Fibroblast of lung (primary cell): ENCODE measurements at places on chromosomes 12 and 14.

DNA sequence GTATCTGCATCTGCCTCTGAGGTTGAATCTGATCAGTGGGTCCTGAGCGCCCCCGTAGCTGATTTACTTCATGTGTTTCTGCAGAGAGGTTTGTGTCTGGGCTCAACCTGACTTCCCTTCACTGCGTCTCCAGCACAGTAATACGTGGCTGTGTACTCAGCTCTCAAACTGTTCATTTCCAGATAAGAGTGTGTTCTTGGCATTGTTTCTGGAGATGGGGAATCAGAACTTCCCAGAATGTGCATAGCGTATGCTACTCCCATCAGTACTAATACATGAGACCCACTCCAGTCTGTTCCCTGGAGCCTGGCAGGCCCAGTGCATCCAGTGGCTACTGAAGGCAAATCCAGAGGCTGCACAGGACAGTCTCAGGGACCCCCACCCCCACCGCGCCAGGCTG lies 1297.2 kb downstream of the TMEM121 start:
- DNase-seq = no peak

- no peak for DNase-seq
These were observed 16.9 kb downstream of the WSB2 start for GRCh38 chr12:118044075-118044474.

GRCh38 chr14:72532686-72533454 lies 361.0 kb downstream of the DPF3 start:
- DNase-seq = no peak

DNA sequence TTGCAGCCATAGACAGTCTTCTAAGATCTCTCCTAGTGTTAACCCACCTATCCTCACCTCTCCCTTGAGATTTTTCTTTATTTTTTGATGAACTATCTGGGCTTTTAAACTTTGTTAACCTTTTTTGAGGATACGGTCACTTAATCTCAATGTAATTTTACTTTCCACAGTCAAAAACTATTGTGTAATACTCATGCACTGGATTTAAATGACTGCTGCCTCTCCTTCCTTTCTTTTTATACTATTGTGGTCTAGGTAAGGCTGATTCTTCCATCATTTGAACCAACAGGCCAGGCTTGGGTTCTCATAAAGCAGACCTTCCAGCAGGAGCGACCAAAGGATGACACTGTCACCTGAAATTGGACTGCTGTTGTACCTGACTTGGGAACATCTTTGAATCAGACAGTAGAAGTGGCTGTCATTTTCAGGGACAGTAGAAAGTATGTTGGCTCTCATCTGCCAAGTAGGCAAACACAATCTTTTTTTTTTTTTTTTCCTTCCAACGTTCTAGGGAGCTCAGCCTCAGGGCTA lies 689 bp upstream of the PDE3A start:
- no peak for DNase-seq

- DNase-seq = peak; percentile 42
These were observed 5.0 kb upstream of the RFLNA start for GRCh38 chr12:124289634-124290600.

- no peak for DNase-seq
These were observed 387.8 kb downstream of the SOX5 start for GRCh38 chr12:23561364-23562345.

GRCh38 chr14:65860956-65861611 lies 448.6 kb downstream of the FUT8 start:
- no peak for DNase-seq

DNA sequence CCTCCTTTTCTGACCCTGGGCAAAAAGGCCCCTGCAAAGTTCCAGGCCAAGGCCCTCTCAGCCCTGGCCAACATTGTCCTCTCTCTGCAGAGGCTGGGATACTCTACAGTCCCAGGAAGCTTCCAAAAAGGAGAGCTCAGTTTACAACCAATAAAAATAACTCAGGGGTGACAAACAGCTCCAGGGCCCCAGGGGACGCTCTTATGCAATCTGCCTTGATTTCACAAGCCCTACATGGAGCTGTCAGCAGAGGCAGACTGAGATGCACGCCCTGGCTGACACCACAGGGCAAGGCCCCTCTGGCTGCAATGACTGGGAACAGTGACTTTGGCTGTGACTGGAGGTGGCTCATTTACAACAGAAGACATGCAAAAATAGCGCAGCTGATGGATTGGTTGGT lies 129.0 kb upstream of the MED13L start:
- no peak for DNase-seq

DNA sequence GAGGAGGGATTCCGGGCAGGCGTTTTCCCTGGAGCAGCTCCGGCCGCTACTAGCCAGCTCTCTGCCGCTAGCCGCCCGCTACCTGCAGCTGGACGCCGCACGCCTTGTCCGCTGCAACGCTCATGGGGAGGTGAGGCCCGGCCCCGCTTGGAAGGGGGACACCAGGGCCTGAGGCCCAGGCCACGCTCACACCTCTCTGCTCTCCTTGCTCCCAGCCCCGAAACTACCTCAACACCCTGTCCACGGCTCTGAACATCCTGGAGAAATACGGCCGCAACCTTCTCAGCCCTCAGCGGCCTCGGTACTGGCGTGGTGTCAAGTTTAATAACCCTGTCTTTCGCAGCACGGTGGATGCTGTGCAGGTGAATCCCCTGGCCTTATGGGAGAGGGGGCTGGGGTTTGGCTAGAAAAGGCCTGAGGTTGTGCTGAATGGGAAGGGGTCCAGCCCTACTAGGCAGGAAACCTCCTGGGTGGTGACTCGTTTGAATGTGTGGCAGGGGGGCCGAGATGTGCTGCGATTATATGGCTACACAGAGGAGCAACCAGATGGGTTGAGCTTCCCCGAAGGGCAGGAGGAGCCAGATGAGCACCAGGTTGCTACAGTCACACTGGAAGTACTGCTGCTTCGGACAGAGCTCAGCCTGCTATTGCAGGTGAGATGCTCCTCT lies 597 bp downstream of the RNF31 start:
- no peak for DNase-seq

- DNase-seq = no peak
These were observed 110.7 kb upstream of the SFSWAP start for GRCh38 chr12:131600160-131600532.

DNA sequence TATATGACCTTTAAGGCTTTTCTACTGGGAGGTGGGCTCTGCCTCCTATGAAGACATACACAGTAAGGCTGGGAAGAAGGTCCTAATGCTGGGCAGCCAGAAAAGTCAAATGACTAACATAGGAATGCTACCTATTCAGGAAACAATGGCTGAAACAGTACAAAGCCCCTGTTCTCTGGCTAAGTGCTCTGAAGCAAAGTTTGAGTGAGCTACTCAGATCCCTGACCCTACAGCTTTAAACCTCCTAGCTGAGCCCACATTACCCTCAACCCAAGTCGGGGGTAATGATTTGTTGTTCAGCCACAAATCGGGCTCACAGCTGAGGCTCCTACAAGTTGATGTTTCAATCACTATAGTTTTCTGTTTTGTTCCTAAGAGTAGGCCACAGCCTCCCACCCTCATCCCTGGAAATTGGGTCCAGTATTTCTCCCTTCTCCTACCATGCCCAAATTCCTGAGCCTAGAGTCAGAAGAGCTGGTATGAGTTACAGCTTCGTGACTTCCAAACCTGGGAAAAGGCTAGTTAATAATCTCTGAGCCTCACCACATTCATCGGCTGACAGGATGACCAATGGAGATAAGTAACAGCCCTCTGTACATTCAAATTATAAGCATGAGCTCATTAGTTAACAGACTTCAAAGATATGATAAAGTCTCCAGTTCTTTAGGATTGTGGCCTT lies 46.5 kb downstream of the BTBD7 start:
- DNase-seq = no peak

DNA sequence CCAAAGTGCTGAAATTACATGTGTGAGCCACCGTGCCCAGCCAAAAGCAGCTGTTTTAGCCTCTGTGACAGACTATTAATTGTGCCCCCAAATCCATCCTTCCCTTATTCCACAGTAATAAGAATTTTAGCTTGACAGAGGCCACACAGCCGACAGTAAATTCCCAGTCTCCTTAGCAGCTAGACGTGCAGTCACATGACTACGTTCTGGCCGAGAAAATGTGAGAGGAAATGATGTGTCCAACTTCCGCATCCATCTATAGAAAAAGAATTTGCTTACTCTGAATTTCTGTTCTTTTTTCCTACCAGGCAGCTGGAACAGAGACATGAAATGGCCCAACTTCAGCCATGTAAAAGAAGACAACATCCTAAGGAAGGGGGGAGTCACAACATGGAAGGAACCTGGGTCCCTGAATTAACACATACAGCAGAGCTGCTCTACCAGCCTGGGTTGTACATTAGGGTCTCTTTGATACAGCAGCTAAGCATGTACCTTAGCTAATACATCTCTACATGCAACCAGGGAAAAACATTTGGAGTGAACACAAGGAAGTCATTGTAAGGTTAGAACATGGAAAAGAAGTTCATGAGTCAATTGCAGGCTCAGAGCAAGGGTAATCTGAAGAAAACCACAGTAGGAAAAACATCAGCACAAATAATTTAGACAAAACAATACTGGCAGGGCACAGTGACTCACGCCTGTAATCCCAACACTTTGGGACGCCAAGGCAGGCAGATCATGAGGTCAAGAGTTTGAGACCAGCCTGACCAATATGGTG lies 35.5 kb downstream of the CIT start:
- peak; percentile 4 for DNase-seq

- no peak for DNase-seq
These were observed 10.5 kb downstream of the CELA1 start for GRCh38 chr12:51335931-51336330.

DNA sequence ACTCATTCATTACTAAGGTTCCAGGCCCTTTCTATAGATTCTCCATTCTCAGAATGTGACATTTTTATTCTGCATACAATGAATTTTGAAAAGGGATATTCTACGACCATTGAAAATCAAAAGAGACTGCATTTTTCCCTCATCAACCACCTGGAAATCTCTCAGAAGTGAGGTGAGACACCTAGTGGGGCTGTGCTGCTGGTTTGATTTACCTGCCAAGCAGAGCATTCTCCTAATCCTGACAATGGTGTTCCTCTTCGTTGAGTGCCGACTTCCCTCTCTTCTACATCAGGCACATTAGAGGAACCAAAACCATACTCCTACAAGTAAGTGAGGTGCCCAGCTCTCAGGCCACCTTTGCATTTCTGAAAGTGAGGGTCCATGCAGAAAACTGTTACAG lies 14.9 kb downstream of the CKB start:
- DNase-seq = no peak

GRCh38 chr12:47237751-47238211 lies 158.0 kb upstream of the AMIGO2 start:
- no peak for DNase-seq

GRCh38 chr14:21233457-21234076 lies 35.7 kb downstream of the HNRNPC start:
- peak; percentile 18 for DNase-seq

DNA sequence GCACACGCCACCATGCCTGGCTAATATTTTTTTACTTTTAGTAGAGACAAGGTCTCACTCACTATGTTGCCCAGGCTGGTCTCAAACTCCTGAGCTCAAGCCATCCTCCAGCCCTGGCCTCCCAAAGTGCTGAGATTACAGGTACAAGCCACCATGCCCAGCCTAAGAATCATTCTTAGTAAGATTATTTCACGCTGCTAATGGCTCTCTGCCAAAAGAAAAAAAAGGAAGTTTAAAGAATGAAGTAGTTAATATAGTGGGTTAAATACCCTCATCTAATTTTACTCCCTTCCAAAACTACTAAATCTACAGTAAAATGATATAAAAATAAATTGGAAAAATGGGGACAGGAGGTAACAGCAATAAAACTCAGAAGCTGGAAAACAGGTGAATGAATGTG lies 2.6 kb downstream of the ETFRF1 start:
- DNase-seq = no peak

GRCh38 chr12:75786070-75786469 lies 245.5 kb downstream of the PHLDA1 start:
- DNase-seq = no peak

- no peak for DNase-seq
These were observed 49.3 kb downstream of the KSR2 start for GRCh38 chr12:117919479-117919878.

DNA sequence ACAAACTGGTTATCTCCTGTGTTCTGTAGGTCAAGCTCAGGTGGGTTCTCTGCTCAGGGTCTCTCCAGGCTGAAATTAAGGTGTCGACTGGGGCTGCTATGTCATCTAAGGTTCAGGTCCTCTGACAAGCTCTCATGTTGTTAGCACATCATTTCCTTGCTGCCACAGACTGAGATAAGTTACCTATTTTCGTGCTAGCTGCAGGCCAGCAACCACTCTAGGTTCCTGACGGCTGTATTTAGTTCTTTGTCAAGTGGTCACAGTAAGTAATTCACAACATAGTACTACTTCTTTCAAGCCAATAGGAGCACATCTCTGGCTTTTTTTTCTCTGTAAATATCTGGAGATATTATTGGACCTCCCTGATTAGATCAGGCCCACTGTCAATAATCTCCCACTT lies 169.3 kb upstream of the CAND1 start:
- no peak for DNase-seq

DNA sequence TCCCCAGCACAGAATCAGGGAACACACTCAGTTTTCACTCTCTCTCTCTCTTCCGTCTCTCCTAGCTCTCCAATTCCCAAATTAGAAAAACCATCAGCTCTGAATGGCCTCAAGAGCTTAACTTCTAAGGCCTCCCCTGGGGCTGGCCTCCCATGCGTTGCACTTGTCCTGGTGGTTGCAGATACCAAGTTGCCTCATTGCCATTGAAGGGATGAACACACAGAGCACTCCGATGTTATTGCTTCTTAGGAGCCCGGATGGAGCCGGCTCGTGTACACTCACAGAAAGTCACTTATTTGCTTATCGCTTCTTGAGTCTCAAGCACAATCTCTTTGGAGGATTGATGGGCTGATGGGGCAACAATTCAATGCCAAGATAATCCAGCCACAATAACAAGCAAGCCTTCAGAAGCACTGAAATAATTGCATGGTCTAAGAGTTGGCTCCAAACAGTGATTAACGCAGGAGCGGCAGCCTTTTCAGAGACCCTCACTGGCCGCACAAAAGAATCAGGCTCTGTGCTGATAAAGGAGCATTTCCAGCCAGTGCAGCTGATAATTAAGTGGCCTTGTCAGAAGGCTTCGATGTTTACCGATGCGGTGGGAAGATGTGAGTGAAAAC lies 175.8 kb upstream of the TMEM132C start:
- DNase-seq = no peak

DNA sequence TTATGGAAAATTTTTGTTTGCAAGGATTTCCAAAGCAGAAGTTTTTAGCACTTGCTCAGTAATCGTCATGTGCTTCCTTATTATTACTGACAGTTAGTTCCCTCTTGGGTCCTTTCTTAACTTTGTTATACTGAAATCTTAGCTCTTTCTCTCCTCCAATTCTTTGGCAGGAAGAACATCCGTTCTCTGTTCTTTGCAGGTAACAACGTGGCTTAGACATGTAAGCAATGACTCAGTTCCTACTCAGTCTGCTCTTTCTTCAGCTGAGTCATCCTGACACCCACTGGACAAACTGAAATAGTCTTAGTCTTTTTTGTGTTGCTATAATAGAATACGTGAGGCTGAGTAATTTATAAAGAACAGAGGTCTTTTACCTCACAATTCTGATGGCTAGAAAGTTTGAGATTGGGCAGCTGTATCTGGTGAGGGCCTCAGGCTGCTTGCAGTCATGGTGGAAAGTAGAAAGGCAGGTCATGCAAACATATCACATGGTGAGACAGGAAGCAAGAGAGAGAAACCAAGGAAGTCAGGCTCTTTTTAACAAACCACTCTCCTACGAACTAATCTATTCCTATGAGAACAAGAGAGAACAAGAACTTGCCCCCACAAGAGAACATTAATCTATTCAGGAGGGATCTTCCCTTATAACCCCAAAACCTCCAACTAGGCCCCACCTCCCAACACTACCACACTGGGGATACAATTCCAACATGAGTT lies 49.2 kb downstream of the TESPA1 start:
- DNase-seq = peak; percentile 79
